Karpas-422 (cell line): ENCODE measurements at places on chromosomes 12 and 14.

DNA sequence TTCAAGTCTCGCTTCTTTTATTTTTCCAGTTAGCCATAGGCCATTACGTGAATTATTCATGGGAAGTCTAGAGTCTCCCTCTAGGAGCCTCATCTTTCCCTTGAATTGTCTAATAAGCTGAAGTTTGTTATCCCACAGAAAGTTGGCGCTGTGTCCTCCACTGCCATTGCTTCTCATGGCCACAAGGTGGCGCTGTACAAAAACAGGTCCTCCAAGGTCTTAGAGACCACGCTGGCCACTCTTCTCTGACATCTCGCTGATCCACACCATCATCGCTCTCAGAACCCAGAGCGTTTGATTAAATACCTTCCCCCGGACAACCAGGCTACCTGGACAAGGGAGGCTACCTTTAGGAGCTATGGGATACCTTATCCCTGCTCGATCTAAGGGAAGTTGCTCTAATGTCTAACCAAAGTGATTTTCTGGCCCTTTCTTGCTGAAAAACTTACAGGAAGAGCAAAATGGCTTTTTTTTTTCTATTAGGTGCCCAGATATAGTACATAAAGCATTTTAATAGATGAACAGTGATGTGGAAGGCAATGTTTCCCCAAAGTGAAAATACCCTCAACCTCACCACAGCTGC lies 110.0 kb downstream of the CCDC60 start:
- peak; percentile 82 for DNase-seq

GRCh38 chr12:67524861-67525616 lies 123.5 kb upstream of the DYRK2 start:
- no peak for DNase-seq

GRCh38 chr14:34676516-34677211 lies 37.7 kb downstream of the CFL2 start:
- DNase-seq, result no peak

DNA sequence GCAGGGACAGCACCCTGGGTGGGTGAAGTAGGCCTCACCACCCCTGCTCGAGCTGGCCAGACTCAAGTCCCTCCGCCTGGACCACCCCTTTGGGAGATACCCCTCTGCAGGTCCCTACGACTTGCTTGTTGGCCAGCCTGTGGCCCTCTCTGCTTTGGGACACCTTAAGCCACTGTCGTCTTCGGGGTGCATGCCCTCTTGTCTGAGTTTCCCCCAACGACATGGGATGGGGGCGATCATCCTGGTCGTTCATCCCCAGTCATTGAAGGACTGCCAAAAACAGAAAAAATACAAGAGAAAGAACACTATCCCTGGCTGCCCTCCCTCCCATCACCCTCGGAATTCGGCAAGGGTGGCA lies 151.1 kb downstream of the DPF3 start:
- DNase-seq, result no peak

DNA sequence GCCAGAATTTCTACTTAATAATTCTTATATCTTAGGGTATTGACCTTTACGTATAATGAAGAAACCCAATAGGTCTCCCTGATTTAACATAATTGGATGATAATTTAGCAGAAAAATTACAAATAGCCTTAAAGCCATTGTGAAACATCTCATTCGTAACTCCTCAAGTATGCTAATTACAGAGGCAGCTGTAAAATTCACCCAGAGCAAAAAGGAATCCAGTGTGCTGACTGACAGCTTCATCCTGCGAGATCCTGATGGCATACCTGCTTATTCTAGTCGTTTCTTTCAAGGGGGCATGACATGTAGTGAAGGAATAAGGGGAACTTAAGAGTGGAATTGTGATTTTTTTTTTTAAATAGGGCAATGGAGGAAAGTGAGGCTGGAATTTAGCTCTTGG lies 291.5 kb downstream of the FUT8 start:
- DNase-seq, result no peak

GRCh38 chr12:122669397-122670070 lies 33.6 kb downstream of the HCAR2 start:
- no peak for DNase-seq

GRCh38 chr12:48815126-48816110 lies 2.9 kb upstream of the CACNB3 start:
- DNase-seq, result peak; percentile 71

GRCh38 chr14:80447392-80447791 lies 236.1 kb upstream of the DIO2 start:
- no peak for DNase-seq

- peak; percentile 67 for DNase-seq
Measured at GRCh38 chr12:111066744-111067437, 146.5 kb upstream of the MYL2 start.

DNA sequence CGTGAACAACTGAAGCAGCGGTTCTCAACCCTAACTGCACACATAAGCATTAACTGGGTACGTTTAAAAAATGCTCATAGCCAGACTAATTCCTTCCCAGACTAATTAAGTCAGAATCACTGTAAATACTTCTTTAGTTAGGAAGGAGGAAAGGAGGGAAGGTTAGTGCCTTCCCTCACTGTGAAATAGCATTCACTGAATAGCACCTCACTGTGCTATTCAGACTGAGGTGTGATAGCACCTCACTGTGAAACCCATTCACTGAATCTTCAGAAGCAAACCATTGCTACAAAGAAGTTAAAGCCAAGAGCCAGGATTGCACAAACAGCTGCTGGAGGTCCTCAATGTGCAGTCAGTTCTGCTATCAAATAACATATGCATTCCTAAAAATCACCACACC lies 58.8 kb downstream of the RTN1 start:
- no peak for DNase-seq

DNA sequence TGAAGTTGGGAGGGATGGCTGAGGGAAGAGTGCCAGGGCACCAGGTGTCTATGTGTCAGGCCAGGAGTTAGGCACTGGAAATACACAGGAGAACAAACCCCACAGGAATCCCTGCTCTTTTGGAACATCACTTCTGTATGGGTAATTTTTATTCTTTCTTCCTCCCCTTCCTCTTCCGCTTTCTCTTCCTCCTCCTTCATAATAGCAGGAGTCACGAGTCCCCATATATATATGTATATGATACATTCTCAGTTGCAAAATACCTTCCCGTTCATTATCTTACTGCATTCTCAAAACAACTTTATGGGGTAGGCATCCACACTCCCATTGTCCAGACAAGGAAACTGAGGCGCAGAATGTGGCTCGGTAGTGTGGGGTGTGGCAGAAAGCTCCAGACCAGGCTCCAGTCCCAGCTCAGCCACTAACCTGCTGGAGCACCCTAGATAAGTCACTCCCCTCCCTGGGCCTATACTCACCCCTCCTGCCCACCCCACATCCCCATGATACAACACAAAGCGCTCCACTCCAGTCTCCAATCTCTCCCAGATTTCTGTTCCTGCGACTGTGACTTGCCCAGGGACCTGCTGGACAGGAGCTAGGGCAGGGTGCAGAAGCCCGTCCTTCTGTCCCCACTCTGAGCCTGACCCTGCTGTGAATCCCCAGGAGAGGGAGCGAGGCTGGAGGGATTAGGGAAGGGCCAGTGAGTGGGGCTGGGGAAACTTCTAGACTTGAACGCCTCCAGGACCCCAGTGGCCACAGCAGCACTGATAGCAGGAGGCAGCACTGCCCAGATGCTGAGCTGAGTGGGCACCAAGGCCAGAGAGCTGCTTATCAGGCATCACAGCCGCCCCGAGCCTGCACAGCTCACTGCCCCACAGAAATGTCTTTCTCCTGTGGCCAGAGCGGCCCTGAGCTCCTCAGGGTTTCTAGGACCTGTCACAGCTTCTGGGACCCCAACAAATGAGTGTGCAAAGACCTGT lies 1.4 kb upstream of the AQP2 start:
- DNase-seq, result no peak

GRCh38 chr14:36505181-36505815 lies 14.7 kb downstream of the NKX2-1 start:
- no peak for DNase-seq

GRCh38 chr14:39763402-39763890 lies 331.2 kb upstream of the FBXO33 start:
- DNase-seq, result no peak

- peak; percentile 62 for DNase-seq
Measured at GRCh38 chr14:105411017-105411941, 8.3 kb upstream of the MTA1 start.

DNA sequence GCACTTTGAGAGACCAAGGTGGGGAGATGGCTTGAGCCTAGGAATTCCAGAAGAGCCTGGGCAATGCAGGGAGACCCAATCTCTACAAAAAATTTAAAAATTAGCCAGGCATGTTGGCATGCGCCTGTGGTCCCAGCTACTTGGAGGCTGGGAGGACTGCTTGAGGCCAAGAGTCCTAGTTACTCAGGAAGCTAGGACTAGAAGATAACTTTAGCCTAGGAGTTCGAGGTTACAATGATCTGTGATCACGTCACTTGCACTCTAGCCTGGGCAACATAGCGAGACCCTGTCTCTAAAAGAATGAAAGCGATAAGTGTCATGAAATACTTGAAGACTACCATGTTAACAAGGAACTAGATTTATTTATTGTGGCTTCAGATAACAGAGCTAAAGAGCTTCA lies 3.5 kb downstream of the ATF7 start:
- DNase-seq, result no peak

DNA sequence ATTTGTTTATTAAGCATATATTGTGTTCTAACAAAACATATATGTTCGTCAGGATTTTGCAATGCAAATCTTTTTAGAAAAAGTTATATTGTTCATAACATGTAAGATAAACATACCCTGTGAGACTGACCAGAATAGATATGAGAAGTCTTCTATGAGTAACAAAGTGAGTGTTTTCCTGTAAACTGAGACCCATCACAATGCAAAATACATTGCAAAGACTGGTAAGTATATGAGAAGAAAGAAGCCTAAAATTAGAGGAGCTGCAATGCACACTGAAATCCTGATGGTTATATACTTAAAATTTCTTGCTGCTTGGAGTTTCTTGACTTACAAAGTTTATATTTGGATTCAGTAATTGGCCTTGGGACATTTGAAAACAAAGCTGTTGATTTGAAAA lies 6.0 kb downstream of the HMGA2 start:
- no peak for DNase-seq

DNA sequence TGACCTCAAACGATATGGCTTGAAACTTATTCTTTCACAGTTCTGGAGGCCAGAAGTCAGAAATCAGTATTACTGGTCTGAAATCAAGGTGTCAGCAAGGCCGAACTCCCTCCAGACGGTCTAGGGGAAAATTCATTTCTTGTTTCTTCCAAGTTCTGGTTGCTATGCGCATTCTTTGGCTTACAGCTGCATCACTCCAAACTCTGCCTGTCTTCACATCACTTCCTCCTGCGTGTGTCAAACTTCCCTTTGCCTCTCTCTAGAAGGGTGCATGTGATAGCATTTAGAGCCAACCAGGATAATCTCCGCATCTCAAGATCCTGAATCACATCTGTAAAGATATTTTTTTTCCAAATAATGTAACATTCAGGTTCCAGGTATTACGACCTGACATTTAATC lies 62.8 kb downstream of the DENND5B start:
- no peak for DNase-seq

DNA sequence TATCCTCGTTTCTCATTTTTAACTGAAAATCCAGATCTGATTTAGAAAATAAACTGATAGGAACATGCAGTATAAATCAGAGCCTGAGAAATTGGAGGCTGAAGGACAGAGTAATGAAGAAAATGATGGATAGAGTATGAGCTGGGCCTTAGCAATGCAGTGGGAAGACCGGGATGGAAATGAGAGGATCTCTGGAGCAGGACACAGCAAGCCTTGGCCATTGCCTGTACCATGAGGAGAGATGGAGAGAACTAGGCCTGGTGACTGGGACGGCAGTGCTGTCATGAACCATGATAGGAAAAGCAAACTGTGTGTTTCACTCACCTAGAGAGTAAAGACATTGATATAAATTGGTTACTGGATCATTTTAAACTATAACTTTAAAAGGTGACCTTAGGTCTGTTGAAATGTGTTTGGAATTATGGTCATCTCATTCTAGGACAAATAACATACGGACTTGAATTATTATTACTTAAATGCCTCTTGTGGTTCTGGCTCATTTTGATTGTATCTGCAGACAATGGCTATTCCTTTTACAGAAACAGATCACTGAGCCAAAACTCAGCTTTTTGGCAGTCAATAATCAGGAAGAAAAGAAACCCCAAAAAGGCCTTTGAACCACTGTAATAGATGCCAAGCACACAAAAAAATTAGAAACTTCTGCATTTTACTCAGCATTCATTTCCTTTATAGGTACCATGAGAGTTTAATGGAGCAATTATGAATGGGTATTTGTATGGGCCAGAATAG lies 251.9 kb upstream of the PRKD1 start:
- no peak for DNase-seq

- no peak for DNase-seq
Measured at GRCh38 chr14:104892531-104893434, 27.7 kb downstream of the CEP170B start.
